ENCODE measurements at places on chromosomes 1 and 21. TPM values are rescaled to one million over a fixed set of nuclear protein-coding genes. Genes with fewer than 3 reads are reported as not detected.

The TMIGD3 gene
- total RNA-seq: not detected

The DLGAP3 gene
- 0.33 TPM for total RNA-seq

The ADAM30 gene
- 0.13 TPM for total RNA-seq

The OR10Z1 gene
- not detected for total RNA-seq

The PCP4L1 gene
- total RNA-seq: not detected

The LCE1D gene
- total RNA-seq: not detected

The NEK2 gene
- total RNA-seq: 0.99 TPM

The ELF3 gene
- total RNA-seq: 2.0 TPM

The RXFP4 gene
- not detected for total RNA-seq

The KCNT2 gene
- total RNA-seq: not detected

The S100A16 gene
- not detected for total RNA-seq

The CFHR1 gene
- not detected for total RNA-seq

The NCAM2 gene
- total RNA-seq: not detected

The SLC9C2 gene
- not detected for total RNA-seq

The USH2A gene
- not detected for total RNA-seq

The PEX11B gene
- 20.6 TPM for total RNA-seq

The AHDC1 gene
- total RNA-seq: 39.6 TPM

The PTCH2 gene
- total RNA-seq: 3.1 TPM

The GREM2 gene
- total RNA-seq: 0.08 TPM

The C1orf226 gene
- 0.13 TPM for total RNA-seq

The SLC37A1 gene
- total RNA-seq: 25.3 TPM

The CDC20 gene
- 0.96 TPM for total RNA-seq

The DNALI1 gene
- not detected for total RNA-seq

The PUM1 gene
- total RNA-seq: 193 TPM

The KCNQ4 gene
- 0.14 TPM for total RNA-seq

The SLC27A3 gene
- total RNA-seq: 89.8 TPM

The CELSR2 gene
- total RNA-seq: 7.4 TPM

The FALEC gene
- total RNA-seq: not detected

The PKN2 gene
- total RNA-seq: 40.8 TPM

The AMY1A gene
- total RNA-seq: not detected

The MECR gene
- 8.8 TPM for total RNA-seq

The RNU1-2 gene
- total RNA-seq: 3,261 TPM

The NGF gene
- not detected for total RNA-seq

The EVA1C gene
- 14.7 TPM for total RNA-seq

All from natural killer cell (primary cell).